ENCODE measurements at places on chromosomes 7 and 10.
A peak's percentile ranks its signal among the peaks of the same experiment; 100 is the strongest.

GRCh38 chr7:50226145-50226544, 78.4 kb upstream of the IKZF1 start:
- no peak for DNase-seq

DNA sequence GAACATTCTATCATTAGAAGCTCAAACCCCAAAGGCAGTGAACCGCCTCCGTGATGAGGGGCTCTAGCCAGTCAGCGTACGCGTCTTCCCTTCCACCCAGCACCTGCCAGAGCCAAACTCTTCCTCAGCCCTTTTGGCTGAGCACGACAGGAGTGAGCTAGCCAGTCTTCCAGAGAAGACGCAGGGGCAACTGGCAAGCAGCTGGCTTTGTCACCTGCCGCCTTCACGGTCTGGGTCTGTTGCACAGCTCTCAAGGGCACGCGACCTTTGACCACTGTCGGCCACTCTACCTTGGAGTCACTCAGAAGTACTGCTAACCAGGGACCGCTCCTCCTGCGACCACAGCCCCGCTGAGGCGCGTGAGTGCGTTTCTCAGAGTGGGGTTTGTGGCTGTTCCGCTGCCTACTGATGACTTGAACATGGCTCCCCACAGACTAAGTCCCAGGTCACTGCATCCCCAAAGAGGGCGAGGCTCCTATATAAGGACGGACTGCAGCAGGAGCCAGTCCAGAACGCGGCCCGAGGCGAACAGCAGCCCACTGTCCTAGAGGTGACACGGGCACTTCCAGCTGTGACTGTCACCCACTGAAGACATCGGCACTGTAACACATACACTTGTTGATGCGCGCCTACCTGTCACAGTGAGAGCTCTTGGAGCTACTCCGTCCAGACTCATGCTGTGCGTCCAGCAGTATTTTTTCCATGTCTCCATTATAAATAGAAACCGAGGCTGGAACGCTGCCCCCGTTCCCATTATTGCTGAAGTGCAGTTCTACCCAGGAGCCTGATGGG, 8.4 kb downstream of the BNIP3 start:
- DNase-seq, result no peak

GRCh38 chr10:76970711-76971519, 666.7 kb downstream of the KCNMA1 start:
- no peak for DNase-seq

DNA sequence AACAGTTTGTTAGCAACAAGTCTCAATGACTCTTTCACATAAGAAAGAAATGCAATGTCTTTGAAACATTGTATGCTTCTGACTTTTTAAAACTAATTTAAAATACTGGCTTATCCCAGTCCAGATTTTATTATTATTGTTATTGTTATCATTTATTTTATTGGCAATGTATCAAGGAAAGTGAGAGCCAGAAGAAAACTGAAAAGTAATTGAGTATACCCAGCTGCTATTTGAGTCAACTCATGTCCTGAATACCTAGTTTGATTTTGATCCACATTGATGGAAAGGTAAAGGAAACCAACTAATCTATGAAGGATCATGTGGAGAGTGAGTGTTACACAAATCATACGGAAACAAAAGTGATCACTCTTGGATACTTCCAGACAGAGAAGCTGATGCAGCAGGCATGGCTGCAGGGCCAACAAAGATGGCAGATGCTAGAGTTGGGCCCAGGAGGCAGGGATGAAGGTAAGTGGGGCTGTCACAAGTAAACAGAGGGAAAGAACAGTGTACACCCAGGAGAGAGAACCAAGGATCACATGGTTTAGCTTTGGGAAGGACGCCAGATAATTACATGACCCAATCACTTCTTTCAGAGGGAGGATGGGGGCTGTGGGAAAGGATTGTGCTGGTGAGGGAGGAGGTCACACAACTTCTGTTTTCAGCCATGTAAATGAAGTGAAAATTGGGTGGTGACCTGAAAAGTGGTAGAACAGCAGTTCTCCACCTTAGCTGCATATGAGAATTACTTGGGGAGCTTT, 179.2 kb upstream of the NAMPT start:
- DNase-seq, result no peak

DNA sequence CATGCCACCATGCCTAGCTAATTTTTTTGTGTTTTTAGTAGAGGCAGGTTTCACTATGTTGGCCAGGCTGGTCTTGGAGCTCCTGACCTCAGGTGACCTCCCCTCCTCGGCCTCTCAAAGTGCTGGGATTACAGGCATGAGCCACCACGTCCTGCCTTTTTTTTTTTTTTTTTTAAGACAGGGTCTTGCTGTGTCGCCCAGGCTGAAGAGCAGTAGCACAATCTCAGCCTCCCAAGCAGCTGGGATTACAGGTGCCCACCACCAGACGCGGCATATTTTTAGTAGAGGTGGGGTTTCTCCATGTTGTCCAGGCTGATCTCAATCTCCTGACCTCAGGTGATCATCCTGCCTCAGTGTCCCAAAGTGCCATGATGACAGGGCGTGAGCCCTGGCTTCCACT, 14.4 kb upstream of the SRPK2 start:
- DNase-seq, result no peak

DNA sequence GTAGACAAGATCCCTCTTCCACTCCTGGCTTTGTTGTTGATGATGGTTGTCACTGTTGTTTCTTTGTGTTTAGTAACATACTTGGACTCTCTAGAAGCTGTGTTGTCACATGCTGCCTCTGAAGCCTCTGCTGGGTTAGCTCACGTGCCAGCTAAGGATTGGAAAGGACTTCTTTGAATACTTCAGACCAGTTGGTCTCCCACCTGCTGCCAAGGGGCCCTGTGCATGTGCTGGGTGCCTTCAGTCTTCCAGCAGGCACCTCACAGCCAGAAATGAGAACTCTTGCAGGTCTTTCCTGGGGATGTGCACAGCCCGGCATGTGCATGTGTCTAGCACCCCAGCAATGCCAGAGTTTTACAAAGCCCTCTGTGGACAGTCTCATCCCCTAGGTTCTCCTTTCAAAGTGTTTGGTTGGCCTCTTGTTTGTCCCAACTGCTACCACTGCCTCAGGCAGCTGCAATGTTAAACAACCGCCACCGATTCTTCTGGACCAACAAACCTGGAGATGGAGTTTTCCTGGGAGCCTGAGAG, 21.7 kb upstream of the NCAPG2 start:
- DNase-seq, result no peak

DNA sequence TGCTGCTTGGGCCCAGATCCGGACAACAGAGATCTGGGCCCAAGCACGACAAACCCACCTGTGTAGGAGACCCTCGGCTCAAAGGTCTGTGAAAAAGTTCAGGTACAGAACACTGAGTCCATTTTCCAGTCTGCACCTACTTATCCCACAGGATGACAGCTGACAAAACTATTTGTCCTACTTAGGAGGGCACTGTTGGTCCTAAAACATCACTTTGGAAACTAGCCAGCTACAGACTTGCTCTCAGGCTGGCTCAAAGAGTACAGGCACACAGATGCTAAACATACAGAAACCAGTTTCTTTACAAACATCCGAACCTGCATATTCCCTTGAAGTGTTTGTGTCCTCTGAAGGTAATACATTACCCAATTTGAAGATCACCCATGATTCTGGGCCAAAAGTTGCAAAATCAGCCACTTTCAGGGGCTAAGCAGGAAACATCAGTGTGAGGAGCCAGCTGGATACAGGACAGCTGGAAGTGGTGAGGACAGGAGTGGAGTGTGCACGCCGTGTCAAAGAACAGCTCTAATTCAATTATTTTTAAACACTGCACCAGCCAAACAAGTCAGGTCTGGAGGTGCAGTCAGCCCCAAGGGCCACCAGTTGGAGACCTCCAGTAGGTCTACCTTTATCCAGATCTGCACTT, 88.5 kb downstream of the NOC3L start:
- no peak for DNase-seq

DNA sequence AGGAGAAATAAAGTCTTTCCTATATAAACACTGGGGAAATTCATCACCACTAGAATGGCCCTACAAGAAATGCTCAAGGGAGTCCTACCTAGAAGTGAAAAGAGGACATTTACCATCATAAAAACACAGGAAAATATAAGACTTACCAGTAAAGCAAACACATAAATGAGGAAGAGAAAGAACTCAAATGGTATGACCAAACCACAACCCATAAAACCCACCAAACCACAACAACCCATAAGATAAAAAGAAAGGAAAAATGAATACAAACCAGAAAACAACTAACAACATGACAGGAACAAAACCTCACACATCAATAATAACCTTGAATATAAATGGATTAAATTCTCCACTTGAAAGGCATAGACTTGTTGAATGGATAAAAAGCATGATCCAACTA, 71.9 kb upstream of the DIP2C start:
- no peak for DNase-seq

DNA sequence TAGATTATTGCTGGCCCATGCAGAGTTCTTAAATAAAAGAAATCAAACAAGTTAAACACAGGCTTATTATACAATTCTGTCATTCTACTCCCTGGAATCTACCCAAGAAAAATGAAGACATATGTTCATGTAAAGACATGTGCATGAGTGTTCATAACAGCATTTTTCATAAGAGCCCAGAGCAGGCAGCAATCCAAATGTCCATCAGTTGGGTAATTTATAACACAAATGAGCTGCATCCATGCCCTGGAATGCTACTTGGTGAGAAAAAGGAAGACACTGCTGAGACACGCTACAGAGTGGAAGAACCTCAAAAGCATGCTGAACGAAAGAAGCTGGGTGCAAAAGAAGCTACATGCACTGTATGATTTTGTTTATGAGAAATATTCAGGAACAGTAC, 342.6 kb downstream of the TCERG1L start:
- DNase-seq, result no peak

- DNase-seq, result no peak
Measured at GRCh38 chr10:93465806-93466675, 16.1 kb downstream of the MYOF start.

- DNase-seq, result peak; percentile 67
Measured at GRCh38 chr7:111083413-111083812, 7.5 kb upstream of the LRRN3 start.

DNA sequence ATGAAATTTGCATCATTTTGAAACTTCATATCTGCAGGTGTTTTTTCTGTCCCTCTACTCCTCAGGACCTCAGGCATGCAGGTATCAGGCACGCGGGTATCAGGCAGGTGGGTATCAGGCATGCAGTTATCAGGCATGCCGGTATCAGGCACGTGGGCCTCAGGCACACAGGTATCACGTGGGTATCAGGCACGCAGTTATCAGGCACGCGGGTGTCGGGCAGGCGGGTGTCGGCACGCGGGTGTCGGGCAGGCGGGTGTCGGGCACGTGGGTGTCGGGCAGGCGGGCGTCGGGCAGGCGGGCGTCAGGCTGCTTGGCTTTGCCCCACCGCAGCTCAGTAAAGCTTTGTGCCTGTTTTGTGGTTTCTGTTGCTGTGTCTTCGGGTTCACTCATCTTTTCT, 8.7 kb downstream of the SPRN start:
- no peak for DNase-seq

- DNase-seq, result no peak
Measured at GRCh38 chr10:114885443-114885842, 52.6 kb upstream of the TRUB1 start.

GRCh38 chr7:114922026-114922651, at the start of gene MDFIC:
Gene MDFIC, plus strand, starts transcription at chr7:114922094. Its CDS starts 940 bp downstream, at chr7:114923034.
- peak; percentile 69 for DNase-seq

DNA sequence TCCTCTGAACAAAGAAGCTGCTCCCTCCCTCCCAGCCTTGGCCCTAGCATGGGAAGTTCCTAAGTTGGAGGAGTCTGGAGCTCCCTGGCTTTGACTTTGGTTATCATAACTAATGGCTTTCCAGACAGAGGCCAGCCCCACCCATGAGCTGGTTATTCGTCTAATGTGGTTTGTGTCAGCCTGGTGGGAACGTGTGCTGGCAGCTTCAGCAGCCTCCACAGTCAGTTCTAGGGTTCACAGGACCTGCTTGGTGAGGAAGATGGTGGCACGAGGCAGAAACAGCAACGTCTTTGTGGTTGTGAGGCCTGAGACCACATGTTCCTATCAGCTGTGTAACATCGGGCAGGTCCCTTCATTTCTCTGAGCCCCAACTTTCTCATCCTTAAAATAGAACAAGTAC, 103.1 kb downstream of the PAXIP1 start:
- DNase-seq, result no peak

GRCh38 chr10:17237149-17237527, 9.1 kb downstream of the VIM start:
- no peak for DNase-seq

GRCh38 chr7:10412422-10413019, 561.2 kb upstream of the PHF14 start:
- DNase-seq, result peak; percentile 24

GRCh38 chr7:11104578-11104977, 130.9 kb downstream of the PHF14 start:
- DNase-seq, result no peak

DNA sequence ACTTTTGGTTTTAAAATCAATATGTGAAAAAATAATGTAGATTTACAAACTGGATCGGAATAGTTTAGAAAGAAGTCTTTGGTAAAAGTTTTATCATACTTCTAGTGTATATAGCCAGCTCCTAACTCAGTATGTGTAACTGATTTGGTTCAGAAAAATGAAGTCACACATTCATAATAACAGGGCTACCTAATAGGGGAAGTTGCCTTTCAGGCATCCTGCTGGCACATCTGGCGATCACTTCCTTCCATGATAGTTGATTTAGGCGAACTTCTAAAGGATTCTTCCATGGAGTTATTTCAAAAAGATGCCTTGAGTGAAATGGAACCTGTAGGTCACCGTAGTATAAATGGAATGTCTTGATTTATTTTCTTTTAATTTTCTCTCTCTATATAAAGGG, 69.1 kb downstream of the SHH start:
- DNase-seq, result no peak

DNA sequence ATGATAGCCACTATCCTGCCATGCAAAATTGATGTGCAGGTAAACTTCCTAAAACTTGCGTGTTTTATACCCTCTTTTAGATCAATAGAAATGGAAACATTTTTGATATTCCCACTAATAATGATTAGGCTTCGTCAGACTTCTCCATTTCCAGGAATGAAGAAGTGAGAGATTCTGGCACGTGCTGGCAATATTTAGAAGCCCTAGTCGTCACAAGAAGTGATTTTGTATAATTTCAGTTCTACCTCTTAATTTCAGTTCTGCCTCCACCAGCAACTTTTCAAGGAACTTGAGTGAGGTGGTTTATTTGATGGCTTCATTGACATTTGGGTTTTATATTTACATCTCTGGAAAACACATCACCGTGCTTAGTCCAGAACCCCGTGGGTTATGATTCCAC, 61.9 kb downstream of the MRC1 start:
- DNase-seq, result no peak

- peak; percentile 76 for DNase-seq
Measured at GRCh38 chr10:69957886-69958555, 94.6 kb upstream of the MACROH2A2 start.

- DNase-seq, result peak; percentile 60
Measured at GRCh38 chr7:152435384-152436110, at the start of gene KMT2C. Gene KMT2C, minus strand, starts transcription at chr7:152436003. Its CDS starts 217 bp downstream, at chr7:152435786.

DNA sequence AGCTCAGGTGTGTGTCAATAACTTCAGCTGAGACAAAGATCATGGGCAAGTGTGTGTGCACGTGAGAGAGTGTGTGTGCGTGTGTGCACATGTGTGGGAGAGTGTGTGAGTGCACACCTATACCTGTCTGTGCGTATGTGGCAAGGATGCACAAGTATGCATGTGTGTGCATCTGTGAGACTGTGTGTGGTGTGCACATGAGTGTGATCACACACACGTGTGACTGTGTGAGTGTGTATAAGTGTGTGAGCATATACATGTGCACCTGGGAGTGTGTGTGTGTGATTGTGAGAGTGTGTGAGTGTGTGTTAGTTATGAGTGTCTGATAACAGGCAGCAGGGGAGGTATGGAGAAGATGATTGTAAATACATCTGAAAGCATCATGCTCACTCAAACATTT, 657.3 kb upstream of the PFKP start:
- DNase-seq, result no peak
